ENCODE measurements at places on chromosomes 6 and 20.

DNA sequence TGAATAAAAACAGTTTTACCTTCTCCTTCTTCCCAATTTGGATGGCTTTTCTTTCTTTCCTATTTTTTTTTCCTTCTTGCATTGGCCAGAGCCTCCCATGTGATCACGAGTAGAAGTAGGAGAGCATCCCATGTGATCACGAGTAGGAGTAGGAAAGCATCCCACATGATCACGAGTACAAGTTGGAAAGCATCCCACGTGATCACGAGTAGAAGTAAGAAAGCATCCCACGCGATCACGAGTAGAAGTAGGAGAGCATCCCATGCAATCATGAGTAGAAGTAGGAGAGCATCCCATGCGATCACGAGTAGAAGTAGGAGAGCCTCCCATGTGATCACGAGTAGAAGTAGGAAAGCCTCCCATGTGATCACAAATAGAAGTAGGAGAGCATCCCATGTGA lies 218.6 kb downstream of the DLL1 start:
- no peak for DNase-seq

GRCh38 chr6:16503241-16503775 lies 258.0 kb downstream of the ATXN1 start:
- no peak for DNase-seq

DNA sequence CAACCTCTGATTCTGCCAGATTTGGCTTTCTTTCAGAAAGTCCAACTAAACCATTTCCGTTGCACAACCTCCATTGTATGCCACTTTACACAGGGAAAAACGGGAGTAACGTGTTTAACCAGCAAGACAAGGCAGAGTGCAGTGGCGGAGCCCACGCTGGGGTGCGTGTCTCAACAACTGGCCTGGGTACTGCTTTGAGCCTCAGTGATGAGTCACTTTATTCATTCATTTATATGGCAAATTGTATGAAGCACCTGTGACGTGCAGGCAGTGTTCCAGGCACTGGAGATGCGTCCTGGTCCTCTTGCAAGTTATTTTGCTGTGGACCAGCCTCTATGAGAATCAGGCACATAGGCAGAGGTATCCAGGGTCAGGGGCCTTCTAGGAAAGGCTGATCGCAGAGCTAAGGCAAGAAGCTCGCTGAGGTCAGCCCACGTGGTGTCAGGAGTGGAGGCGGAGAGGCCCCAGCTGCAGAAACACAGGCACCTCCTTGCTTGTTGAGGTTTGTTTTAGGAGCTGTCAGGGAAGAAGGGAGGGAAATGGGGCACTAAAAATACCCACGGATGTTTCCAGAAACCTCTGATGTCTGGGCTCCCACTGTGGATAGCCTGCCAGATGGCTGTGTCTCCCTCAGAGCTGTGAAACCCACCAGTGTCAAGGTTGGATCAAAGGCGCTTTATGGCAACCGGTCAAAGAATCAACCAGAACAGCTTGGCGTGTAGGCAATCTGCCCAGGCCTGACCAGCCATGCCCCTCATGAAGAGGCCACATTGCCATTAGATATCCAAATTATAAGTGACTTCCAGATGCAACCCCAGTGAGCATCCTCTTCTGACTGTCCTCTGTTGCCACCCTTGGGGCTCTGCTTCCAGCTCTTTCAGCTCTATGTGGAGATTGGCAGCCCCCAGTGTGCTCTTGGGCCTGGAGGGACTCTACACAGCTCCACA lies 157.2 kb downstream of the CD83 start:
- no peak for DNase-seq

DNA sequence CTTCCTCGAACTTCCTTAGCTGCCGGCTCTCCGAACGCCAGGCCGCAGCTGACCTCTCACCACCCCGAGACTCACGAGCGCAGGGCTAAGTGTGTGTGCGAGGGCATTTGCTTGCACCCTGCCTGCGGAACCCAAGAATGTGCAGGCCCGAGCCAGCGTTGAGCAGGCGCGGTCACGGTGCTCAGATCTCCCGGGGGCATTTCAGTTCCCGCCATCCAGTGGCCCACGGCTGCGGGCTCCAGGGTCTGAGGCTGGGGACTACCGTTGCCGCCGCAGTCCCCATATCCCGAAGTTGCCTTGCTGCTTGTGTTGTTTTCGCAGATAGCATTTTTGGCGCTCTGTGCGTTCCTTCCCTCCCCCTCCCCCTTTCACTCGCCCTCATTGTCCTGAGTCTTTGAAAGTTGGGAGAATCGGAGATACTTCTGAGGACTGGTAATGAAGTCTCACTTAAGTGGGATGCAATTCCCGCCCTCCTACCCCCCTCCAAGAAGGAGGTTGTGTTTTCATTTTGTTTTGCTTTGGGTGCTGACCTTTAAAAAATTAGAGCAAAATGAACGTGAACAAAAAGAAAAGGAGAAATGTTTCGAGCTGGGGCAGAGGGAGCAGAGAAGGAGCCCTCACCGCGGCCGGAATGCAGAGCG lies 1.7 kb downstream of the NR2E1 start:
- no peak for DNase-seq

DNA sequence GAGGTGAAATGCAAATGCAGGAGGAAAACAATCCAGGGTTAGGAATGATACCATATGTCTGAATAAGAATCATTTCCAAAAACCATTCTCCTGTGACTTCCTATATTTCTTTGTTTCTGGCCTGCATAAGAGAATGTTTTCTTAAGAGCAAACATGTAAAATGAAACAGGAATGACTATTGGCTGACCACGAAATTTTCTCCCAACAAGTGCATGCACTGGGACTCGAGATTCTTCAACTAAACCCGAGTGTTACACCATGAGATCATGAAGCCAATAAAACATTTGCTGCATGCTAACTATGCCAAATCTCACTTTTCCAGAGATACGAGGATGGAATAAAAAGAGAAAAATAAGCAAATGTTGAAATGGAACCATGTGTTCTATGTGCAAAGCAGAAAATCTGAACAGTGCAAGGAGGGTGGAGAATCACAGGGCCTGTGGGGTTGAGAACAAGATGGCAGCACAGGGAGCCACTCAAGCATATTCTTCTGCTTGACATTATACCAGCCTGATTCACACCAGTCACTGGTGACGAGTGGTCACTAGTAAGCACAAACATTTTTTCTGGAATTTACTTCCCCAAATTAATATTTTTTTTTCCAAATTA lies 212.2 kb upstream of the FOXA2 start:
- no peak for DNase-seq

DNA sequence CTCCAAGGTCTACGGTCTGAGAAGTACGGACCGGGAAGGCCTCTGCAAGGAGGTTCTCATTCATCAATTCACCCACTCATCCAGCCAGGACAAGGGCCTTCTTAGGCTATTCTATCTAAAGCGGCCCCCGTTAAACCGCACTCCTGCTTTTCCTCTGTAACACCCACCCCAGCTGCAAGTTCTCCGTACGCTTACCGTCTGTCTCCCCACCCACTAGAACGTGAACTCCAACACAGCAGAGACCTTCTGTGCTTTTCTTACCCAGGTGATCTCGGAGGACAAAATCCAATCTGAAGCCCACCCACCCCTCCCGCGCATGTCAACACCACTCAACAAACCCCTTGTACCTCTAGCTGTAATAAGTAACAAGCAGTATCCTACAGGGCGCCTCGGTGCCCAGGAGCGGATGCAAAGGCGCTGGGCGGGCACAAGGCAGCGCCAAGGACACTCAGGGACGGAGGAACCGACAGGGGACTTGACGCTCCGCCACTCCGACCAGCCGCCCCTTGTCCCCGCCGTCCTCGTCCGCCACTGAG lies 351 bp downstream of the AURKA start:
- DNase-seq = peak; percentile 49

DNA sequence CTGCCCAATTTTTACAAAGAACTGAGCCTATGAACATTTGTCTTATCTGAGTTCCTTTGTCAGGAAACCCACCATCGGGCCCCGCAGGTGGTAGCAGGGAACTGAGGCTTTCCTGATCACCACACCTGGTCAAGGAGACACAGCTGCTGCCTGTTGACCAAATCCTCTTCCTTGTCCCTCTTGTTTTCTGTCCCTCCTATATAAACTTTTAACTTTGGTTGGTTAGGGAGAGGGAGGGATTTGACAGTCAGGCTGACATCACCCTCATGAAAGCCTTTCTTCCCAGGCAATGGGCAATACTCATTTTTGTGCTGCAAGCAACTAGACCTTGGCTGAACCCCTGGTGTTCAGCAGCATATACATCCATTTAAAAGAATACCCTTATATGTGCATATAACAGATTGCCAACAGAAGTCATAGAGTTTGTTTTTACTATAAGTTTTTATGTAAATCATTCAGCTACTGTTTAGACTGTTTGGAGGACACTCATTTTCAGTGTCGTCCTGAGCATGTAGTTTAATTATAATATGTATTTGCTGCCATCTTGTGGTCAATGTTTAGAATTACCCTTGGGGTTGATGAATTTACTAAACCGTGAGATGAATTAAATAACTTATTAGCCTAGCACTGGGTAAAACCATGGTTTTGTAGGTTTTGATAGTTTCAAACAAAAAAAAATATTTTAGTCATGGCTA lies 17.0 kb downstream of the CRISP1 start:
- peak; percentile 87 for DNase-seq

DNA sequence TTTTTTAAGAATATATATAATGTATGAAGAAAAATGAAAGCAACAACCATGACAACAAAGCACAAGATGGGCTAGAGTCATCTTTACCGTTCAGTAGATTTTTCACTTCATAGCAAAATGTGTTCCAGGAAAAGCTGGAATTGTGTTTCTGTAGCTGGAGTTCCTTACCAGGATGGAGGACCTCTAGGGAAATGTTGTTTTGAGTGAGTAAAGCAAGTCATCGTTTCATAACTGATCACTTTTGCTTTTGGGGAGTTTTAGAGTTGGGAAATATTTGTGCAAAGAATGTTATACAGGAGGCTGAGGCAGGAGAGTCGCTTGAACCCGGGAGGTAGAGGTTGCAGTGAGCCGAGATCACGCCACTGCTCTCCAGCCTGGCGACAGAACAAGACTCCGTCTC lies 151.6 kb downstream of the SASH1 start:
- no peak for DNase-seq

DNA sequence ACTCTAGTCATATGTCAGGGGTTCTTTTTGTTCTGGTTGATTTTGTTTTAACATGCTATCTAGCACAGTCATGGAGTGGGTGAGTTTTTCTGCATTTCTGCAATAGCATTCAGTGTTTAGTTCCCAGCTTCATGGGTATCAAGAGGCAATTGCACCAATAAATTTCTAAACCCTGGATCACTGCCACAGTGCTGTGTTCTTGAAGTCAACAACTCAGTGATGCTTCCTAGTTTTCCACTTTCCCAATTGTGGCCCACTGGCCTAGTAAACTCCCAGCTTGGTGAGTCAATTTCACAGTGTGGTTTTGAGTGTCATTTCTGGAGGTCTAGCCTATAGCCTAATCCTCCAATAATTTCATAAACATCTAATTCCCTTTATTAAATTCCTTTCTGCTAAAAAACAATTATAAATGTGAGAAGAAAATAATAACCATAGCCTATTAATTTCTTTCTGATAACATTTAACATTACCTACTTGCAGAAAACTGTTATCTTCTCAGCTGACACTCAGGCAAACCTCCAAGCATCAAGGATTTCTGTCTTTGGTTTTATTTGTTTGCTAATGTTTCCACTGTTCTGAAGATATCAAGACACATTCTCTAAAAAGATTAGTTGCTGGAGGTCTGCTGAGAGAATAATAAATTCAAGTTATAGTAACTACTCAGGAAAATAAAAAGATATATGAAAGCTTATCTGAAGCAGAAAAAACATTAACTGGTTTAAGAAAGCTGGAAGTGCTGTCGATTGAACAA lies 89.9 kb downstream of the PDE7B start:
- DNase-seq = no peak

- DNase-seq = no peak
Measured at GRCh38 chr6:43860285-43860684, 90.3 kb downstream of the VEGFA start.

GRCh38 chr6:129592516-129593232 lies 117.3 kb downstream of the ARHGAP18 start:
- DNase-seq = no peak

DNA sequence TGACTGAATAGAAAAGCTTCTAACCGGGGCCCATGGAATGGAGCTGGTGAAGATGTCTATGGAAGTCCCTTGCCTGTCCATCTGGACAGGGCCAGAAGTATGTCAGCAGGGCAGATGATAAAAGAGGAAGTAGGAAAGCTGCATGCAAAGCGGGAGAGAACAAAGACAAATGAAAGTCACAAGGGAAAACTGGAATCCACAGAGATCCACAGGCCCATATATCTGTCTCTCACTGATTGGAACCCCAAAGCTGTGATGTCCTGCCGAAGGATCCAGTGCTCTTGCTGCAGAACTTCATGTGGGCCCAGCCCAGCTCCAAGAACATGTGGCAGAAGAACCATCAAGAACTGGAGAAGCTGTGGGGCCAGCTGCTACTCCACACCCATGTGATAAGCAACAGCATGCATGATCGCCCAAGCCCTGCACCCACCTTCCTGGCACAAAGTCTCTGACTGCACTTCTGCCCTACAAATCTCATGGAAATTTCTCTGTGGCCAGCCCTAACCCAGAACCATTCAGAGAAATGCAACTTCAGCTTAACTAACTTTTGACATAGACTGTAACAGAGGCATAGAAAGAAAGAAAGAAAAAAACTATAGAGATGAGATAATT lies 716.0 kb downstream of the KIF16B start:
- peak; percentile 90 for DNase-seq

DNA sequence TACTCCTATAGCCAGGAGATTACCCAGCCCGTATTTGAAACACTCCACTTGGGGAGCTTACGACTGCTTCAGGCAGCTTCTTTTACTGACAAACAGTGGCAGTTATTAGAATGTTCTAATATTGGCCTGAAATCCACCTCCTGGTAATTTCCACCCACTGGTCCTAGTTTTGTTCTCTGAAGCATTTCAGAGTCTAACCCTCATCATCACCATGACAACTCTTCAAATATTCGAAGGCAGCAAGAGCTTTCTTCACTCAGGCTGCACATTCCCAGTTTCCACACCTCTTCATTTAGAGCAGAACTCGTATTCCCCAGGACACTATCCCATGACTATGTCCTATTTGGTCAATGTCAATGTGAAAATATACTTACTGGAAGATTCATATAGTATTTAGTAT lies 325.6 kb downstream of the UBE3D start:
- DNase-seq = no peak

DNA sequence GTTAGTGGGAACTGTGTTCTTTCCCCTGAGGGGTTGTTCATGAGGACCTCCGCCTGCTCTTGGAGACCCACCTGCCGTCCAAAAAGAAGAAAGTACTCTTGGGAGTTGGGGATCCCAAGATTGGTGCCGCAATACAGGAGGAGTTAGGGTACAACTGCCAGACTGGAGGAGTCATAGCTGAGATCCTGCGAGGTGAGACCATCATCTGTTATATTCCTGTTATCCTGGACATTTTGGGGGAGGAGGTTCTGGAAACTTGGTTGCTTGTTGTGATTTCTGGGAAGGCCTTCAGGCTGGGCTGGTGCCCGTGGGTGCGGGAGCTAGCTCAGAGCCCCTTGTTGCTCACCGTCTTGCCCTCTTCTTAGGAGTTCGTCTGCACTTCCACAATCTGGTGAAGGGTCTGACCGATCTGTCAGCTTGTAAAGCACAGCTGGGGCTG lies 2.0 kb downstream of the NOP56 start:
- no peak for DNase-seq

Measured in Karpas-422 (cell line).